ENCODE measurements at places on chromosomes 16 and 17.

- no peak for DNase-seq
Observed at GRCh38 chr16:57725554-57725953, 10.0 kb upstream of the KATNB1 start.

- no peak for DNase-seq
Observed at GRCh38 chr17:10859051-10859450, 21.2 kb upstream of the PIRT start.

DNA sequence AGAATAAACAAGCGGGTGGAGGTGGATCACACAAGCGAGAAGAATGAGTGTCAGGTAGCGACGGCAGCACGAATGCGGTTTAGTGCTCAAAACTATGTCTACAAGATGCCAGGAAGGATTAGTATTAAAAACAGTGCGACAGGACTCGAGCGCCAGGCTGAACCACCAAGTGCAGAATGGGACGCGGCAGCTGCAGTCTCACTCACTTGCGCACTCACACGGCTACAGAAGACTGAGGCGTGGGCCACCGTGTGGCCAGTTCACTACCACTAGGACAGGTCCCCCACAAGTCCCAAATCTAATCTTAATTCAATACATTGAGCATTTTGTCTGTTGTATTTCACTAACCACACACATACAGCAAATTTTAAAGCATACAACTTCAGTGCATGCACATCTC lies 35.7 kb upstream of the TRAP1 start:
- no peak for DNase-seq

GRCh38 chr17:7561028-7561575 lies 617 bp upstream of the SENP3 start:
- DNase-seq = peak; percentile 86

- no peak for DNase-seq
Observed at GRCh38 chr17:51537996-51538550, 277.7 kb downstream of the UTP18 start.

DNA sequence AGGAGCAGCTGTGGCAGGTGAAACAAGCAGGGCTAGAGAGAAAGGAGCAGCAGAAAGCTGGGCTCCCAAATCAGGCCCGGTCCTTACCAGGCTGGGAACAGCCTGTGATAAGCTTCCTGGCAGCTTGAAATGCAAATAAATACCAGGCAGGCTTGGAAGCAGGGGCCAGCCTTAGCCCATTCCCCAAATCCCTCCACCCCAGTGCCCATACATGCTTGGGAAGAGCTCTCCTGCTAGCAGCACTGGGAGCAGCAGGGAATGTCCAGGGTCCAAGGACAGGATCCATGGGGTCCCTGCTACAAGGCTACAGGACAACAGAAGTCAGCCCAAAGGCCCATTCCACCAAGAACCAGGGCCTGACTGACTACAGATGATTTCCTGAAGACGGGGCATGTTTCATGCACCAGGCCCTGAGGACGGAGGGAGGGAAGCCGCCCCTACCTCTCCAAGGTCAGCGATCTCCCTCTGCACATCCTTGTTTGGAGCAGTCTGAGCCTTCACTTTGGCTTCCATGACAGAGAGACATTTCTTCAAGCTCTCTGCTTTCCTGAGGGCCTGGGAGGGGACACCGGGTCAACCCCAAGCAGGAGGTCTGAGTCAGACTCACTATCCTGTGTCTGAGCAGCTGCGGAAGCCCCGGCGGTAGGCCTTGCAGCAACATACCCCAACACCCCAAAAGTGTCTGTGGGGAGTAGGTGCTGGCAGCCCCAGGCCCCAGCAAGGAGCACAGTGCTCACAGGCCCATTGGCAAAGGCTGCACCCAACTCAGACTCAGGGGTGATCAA lies 2.6 kb upstream of the EXOSC6 start:
- no peak for DNase-seq

- no peak for DNase-seq
Observed at GRCh38 chr16:76943921-76944320, 247.1 kb upstream of the MON1B start.

GRCh38 chr17:74042744-74043486 lies 160.6 kb upstream of the RPL38 start:
- peak; percentile 39 for DNase-seq

GRCh38 chr17:21287703-21288449 lies 3.4 kb downstream of the MAP2K3 start:
- DNase-seq = peak; percentile 91

DNA sequence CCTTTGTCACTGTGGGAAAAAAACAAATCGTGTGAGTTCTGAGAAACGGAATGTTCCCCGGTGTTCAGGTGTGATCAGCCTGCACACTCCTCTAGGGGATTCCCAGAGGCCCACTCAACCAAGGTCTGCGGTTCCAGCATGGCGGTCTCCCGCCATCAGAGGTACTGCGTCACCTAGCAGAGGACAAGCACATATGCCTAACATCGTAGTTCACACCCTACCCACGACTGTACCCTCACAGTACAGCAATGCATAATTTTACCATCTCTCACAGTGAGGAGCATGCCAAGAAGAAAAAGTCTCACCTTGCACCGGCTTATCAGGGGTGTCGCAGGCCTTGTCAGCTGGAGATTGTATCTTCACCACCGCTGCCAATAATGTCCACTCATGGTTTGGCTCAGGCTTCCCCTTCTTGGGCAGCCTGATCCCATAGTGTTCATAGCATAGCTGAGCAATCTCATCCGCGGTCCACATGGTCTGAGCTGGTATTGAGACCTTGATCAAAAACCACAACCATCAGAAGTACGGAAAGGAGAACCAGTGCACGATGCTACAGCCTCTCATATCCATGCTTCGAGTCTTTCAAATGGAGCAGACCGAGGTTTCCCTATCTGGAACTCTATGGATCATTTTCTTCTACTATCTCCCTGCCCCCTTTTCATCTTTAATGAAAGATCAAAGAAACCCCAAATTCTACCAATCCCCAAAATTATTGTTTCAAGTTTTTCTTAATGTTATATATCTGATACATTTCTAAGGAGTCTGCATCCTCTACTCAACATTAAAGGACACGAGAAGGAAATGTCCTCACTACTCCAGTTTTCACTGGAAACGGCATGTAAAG lies 2.5 kb downstream of the ADAT1 start:
- no peak for DNase-seq

DNA sequence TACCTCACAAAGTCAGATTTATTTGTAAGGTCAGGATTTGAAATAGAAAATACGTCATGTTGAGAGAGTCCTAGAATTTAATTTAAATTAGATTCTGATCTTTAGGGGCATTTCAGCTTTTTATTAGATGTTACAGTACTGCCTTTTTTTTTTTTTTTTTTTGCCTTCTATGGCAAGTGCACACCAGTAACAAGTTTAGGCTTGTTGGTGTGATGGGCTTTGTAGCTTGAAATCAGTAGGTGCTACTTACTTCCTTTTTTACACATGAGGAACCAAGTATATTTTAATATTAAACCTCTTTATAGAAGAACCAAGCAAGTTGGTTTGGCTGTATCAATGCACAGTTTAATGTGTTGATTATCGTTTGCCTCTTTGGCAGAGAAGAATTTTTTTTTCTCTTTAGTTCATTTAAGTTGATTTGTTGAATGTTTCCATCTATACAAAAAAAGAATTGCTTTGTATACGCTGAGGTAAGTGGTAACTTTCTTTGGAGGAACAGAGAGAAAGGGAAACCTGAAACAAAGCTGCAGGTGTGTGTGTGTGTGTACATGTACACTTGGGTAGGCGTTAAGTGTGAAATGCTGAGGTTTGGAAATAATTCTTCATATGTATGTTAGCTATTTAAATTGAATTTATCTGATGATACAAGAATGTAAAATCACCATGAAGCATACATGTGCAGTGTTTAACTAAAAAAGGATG lies 15.7 kb downstream of the RBL2 start:
- no peak for DNase-seq

DNA sequence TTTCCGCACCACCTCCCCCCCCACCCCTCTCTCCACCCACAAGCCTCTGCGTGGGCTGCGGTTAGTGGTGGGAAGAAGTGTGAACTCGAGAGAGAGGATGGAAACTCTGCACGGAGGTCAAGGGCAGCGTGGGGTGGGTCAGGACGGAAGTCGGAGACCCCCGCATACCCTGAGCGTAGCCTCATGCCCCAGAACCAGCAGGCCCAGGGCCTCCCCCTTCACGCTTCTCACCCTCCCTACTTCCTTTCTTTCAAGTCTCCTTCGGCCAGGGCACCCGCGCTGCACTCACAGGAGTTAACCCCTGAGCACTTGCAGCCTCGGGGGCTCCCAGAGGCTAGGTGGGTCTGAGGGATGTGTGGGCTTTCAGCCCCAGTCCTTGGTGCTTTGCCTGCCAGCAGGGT lies 9.2 kb downstream of the TBKBP1 start:
- no peak for DNase-seq

DNA sequence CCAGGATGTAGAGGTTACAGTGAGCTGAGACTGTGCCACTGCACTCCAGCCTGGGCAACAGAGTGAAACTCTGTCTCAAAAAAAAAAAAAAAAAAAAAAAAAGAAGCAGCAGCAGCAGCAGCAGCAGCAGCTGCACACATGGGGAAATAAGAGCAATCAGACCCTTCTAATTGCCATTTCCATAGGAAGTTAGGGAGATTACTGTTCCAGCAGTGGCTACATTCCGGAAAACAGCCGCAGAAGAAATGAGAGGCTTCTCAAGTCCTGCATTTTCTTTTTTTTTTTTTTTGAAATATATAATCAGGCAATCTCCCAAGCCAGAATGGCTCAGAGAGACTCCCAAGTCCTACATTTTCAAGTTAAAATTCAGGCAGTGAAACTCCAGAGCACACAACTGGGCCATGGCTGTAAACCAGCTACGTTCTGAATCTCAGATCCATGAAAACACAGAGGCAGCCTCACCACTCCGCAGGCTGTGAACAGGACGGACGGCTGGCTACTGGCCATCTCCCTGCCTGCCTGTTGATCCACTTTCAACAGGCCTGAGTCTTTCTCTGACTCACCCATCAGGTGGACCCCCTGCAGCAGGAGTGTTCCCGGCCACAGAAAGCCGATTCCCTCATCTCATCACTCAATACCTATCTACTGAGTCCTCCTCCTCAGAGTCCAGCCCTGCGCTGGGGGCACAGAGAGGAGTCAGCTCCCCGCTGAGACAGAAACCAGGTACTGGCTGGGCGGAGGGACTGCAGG lies 15.0 kb downstream of the TRPV1 start:
- no peak for DNase-seq

- no peak for DNase-seq
Observed at GRCh38 chr17:48439875-48440505, 10.0 kb upstream of the SKAP1 start.

DNA sequence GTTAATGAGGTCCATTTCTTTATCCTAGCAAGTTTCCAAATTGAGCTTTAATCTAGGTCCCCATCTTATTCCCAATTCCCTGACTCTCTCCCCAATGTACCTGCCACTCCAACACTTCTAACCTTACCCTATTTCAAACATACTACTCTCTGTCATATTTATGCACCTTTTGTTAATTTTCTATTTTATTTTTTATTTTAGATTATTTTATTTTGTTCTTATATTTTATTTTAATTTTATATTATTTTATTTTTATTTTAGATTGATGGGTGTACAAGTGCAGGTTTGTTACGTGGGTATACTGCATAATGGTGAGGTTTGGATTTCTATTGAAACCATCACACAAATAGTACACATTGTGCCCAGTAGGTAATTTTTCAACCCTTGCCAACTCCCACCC lies 333.9 kb upstream of the ERCC4 start:
- DNase-seq = no peak

GRCh38 chr17:65515959-65516948 lies 45.2 kb downstream of the AXIN2 start:
- DNase-seq = no peak

DNA sequence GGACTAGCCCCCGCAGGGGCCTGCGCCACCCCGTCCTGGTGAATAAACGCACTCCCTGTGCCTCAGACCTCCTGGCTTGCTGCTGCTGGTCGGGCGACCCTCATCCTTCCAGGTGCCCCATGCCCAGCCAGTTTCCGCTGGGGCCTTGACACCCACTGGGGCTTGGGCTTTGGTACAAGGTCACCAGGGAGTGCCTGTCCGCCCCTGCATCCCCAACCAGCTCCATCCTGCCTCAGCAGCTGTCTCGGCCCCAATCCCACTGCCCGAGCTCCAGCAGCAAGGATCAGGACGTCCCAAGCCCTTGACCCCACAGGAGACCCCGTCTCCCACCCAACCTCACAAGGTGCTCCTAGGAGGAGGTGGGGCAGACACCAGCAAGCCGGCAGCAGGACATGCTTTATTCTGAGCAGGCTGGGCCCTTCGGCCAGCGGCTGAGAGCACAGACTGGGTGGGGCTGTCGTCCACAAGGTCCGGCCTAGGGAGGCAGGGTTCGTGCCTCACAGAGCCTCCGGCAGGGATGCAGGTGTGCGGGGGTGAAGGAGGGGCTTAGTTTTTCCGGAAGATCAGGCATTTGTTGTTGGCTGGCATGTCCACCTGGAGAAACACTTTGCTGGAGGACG lies 1.9 kb downstream of the METTL26 start:
- DNase-seq = no peak

- no peak for DNase-seq
Observed at GRCh38 chr17:1940810-1941185, 84.3 kb downstream of the RTN4RL1 start.

GRCh38 chr16:9260666-9261065 lies 169.2 kb downstream of the HAPSTR1 start:
- DNase-seq = no peak

- no peak for DNase-seq
Observed at GRCh38 chr16:24037335-24037734, 201.6 kb downstream of the PRKCB start.

DNA sequence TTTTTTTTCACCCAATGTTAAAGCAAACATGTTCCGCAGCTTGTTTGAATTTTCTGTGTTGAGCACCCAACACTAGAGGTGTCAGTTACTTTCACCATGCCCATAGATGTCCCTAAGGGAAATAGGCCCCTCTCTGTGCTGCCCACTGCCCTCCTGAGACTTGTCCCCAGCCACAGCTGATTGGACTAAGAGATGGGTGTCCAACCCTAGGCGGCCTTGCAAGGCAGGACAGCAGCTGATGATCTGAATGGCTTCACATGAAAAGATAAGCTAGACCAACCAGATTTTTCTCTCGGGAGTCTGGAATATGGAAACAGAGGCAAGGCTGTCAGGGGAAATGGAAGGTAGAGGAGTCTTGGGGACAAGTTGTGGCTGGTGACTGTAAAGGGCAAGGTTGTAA lies 6.1 kb upstream of the CALB2 start:
- DNase-seq = no peak

- no peak for DNase-seq
Observed at GRCh38 chr16:80189476-80190175, 351.2 kb upstream of the DYNLRB2 start.

DNA sequence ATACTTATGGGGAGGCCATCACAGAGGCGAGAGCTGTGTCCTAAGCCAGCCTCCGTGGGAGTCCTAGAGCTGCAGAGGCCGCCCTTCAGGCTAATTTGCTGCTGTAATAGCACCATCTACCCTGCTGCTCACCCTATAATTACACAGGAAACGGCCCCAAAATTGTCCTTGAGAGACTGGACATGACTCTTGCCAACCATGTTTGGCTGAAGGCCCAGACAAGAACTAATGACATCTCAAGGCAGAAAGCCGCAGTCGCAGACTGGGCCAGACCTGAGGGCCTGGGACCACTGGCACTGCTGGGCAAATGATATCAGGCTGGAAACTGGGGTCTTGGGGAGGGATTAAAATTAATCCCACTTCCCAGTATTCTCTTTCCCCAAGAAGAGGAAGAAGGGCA lies 24.1 kb downstream of the PSMD7 start:
- no peak for DNase-seq

GRCh38 chr17:17526369-17526768 lies 30.2 kb upstream of the RASD1 start:
- no peak for DNase-seq
